ENCODE measurements at places on chromosomes 6 and 20. TPM values are rescaled to one million over a fixed set of nuclear protein-coding genes. Genes with fewer than 3 reads are reported as not detected.

BNIP5 gene
- not detected for total RNA-seq

LRRC73 gene
- 0.32 TPM for total RNA-seq

SLC25A27 gene
- total RNA-seq: 6.5 TPM

ZC2HC1B gene
- not detected for total RNA-seq

FGD2 gene
- total RNA-seq: not detected

PM20D2 gene
- total RNA-seq: 6.1 TPM

TOMM6 gene
- 167 TPM for total RNA-seq

RAB32 gene
- 91.6 TPM for total RNA-seq

SCRT2 gene
- total RNA-seq: not detected

Measured in M059J (cell line).